Activated T-helper 1 cell treated with Interleukin-2 at 50 U/mL for 16 hours (primary cell): ENCODE measurements at places on chromosomes 5 and 9.

DNA sequence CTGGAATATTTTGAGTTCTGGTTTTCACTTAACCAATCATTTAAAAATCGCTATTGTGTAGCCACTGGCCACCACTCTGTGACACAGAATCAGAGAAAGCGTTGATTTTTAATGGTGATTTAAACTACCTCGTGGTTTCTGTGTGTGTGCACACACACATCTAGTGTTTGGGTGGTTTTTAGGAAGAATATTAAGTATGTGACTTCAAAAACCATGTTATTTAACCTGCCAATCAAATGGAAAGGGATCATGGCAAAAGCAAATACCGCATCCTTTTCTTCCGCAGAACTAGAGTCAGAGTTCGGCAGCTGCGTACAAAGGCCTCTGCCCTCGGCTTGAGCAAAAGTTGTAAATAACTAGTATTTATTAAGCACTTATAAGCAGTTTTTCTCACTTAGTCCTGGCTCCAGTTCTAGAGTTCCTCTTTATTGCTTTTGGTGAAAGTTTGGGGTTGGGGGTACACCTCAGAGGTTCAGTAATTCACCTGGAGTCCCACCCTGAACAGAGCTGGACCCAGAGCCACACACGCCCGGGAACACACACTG lies 40.6 kb downstream of the HABP4 start:
- no peak for DNase-seq

GRCh38 chr9:133477992-133478850 lies 678 bp downstream of the SLC2A6 start:
- DNase-seq: no peak

- DNase-seq: no peak
Observed at GRCh38 chr5:63794296-63794695, 167.9 kb downstream of the HTR1A start.

DNA sequence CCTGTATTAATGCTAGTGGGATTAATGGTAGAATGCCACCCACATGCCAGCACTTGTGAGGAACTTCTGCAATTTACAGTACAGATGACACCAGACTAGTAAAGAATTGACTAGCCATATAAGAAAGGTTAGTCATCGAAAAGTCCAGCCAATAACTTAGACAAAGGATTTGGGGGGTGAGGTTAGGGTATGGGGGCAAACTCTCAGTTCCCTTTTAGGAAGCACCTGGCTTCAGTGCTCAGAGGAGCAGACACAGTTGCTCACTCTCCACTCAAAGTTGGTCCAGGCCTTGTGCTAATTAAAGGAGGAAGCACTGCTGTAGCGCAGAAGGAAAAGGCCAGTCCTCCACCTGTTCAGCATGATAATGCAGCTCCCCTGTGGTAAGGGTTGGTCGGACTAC lies 25.2 kb downstream of the TGFBR1 start:
- no peak for DNase-seq
